CD4-positive, CD25-positive, alpha-beta regulatory T cell (primary cell): ENCODE measurements at places on chromosomes 11 and 22. TPM values are rescaled to one million over a fixed set of nuclear protein-coding genes. Genes with fewer than 3 reads are reported as not detected.

DNA sequence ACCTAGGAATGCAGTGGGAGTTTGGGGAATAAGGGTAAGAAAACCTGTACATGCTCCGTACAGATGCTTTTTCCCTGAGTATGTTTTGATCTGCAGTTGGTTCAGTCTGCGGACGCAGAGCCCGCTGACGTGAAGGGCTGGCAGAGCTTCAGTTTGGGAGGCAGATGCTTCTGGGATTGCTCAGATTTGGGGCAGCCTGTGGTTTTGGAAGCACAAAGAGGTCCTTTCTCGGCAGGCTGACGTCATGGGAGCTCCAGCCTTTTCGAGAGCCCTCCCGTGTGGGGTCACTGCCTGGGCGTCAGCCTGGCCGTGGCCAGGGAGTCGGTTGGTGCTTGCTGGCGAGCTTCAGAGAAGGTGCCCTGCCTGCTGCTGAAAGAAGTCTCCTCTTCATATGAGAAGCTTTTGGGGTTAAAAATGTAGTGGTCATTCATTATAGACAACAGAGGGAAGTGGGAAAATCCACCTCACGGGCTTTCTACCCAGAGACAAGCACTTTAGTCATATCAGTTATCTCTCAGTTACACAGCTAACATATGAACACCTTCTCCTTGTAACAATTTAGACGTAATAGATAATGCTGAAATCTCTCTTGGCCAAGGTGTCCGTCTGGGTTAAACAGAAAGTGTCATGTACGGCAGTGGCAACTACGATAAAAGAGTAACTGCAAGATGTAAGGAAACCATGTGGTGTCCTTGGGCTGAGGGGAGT, 26.8 kb downstream of the TPCN2 start:
- no peak for DNase-seq
- peaks cover 14% of the 10 kb centered on the region for H3K4me1 ChIP-seq
- H3K27ac ChIP-seq, result no peak overlapping the region
- no peak overlapping the region for H3K4me3 ChIP-seq
- H3K36me3 ChIP-seq, result peaks cover 5% of the 10 kb centered on the region

DNA sequence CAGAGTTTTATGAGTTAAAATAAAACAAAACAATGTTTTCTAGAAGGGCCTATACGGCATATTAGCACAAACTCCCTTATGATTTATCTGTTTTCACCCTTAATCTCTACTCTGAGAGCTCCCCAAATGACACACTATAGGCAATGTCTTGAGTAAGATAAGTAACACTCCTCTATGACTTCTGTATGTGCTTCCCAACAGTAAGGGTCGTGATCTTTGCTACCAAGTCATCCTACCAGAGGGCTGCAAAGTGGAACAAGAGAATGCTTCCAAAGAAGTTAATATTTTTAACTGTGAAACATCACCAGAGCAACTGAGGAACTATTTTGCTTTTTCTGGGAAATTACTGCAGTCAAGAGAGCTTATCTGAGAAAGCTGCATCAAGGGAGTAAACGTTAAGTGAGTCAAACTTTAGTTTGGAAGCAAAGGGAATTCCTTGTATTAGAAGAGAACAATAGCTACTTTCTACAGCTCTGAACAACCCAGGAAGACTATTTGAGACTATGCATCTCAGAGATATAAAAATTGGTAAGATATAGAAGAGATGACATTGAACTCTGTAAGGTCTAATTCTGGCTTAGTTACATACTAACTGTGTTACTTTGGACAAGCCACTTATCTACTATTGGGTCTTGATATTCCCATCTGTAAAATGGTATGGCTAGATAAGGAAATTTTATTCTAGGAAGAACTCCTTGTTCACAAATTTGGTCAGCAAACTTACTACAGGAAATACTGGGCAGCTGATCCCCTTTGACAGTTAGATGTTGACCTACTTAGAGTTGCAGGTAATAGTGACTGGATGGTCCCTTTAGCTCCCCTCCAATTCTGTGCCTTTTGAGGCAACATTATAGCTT, 43.7 kb upstream of the CCDC34 start:
- H3K27ac ChIP-seq, result no peak overlapping the region
- peaks cover 3% of the 10 kb centered on the region for H3K27me3 ChIP-seq
- no peaks in the 10 kb centered on the region for H3K4me1 ChIP-seq
- H3K36me3 ChIP-seq, result no peaks in the 10 kb centered on the region
- DNase-seq, result no peak

DNA sequence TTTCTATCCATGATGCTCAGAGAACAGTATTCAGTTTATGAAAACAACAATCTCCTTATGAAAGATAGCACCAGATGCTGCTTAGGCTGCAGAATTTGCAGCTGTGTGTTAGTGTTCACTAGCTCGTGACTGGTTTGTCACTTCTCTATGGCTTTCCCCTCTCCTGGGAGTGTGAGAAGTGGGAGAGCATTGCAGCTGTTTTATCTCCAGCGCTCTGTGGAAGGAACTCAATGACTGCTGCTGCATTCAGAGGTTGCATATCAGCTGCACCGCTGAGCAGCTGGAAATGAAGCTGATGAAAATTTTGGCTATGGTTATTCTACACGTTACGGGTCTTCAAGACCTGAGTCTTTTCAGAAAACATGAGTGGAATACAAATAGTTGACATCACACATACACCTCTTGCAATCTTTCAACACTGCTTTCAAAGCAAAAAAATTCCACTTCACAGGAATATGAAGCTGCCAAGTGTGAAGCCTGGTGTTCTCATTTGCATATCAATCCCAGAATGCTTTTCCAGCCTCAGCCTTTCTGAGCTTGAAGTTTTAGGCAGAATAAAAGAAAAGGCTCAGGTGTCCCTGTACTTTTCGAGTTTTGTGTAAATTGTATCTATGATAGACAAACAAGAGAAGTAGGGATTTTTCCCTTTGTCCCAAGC, 149.3 kb upstream of the DDI1 start:
- H3K4me3 ChIP-seq, result no peak overlapping the region
- no peaks in the 10 kb centered on the region for H3K4me1 ChIP-seq

DNA sequence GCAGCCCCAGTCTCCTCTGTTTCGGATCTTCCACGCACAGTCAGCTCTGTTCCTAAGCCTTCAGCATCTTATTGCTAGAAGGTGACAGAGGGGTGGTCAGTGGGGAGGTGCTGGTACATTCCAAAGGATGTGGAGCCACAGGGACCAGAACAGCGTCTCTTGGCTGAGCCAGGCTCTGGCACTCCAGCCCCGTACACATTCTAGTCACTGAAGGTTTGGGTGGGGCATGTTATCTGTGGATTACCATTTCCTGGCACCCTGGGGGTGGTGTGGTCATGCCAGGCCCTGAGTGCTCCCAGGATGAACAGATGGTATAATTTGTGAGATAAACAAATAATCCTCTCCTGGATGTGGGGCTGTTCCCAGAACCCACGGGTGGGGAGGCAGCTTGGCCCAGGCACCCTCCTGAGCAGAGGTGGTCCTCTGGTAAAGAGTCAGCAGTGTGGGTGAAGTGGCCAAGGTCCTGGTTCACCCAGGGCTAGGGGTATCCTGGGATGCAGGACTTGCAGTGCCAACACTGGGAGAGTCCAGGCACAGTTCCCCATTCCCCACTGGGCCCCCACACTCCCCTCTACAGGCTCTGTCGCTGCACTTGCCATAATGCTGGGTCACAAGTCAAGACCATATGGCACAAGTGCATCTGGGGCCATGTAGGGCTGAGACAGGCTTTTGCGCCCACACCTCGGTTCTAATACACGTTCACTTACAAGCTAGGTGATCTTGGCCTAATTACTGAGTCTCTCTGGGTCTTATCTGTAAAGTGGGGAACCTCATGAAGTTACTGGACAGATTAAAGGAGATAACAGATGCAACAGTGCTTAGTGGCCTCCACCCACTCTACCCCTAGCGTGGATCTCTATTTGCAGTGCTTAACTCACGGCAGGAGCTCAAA, 33.0 kb downstream of the DKK3 start:
- H3K36me3 ChIP-seq, result no peaks in the 10 kb centered on the region
- no peak overlapping the region for H3K27ac ChIP-seq
- no peaks in the 10 kb centered on the region for H3K27me3 ChIP-seq
- DNase-seq, result no peak
- H3K4me1 ChIP-seq, result no peaks in the 10 kb centered on the region

GRCh38 chr22:33188326-33188725, 130.1 kb upstream of the SYN3 start:
- DNase-seq, result no peak
- no peaks in the 10 kb centered on the region for H3K36me3 ChIP-seq
- H3K27me3 ChIP-seq, result no peaks in the 10 kb centered on the region

- no peak for DNase-seq
- no peak overlapping the region for H3K27ac ChIP-seq
- H3K4me3 ChIP-seq, result no peak overlapping the region
- H3K36me3 ChIP-seq, result no peaks in the 10 kb centered on the region
Measured at GRCh38 chr11:87775036-87775435, 400.2 kb downstream of the RAB38 start.

DNA sequence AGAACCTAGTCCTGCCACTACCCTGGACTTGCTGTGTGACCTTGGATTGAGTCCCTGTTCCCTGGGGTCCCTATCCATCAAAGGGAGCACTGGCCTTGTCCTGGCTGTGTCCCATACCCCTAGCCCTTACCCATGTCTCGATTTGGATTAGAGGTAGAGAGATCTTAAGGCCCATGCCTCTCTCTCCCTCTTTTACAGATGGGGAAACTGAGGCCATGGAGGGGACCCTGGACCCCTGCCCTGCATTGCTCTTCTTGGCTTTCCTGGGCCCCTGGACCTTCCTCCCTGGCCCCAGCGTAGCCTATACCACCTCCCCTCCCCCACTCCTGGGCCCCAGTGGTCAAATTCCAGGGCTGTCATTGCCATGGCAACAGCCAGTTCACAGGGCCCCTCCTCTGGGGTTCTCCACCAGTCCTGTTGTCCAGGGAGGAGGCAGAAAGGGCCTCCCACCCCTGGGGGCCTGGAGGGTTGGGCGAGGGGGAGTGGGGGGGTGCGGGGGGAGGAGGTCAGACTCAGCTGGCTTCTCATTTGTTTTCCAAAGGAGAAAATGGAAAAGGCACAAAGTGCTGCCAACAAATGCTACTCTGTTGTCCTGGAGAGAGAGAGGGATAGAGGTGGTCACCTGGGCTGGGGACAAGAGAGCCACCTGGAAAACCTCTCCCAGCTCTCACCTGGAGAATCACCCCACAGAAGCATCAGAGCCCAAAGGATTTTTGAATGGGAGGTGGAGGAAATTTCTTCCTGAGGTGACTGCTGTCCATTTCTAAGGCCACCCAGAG, 23.3 kb downstream of the ARHGEF17 start:
- no peaks in the 10 kb centered on the region for H3K36me3 ChIP-seq
- H3K27me3 ChIP-seq, result no peaks in the 10 kb centered on the region
- no peak for DNase-seq
- no peaks in the 10 kb centered on the region for H3K4me1 ChIP-seq
- no peak overlapping the region for H3K4me3 ChIP-seq
- no peak overlapping the region for H3K27ac ChIP-seq

DNA sequence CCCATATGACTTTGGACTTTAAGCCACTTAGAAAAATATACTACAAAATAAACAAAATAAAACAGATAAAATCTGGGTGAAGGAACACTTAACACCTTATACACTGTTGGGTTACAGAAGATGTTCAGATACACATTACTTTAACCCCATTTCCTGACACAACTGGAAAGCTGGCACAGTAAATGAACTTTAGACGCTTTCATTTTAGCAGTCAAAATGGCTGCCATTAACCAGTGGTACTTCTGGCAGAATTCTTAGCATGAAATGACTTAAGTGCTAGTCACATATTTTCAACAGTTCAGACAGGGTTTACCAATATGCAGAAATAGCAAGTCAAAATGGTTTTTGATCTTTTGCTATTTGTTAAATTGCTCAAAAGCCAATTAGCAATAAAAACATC, 37.9 kb downstream of the PIK3C2A start:
- no peak overlapping the region for H3K4me3 ChIP-seq
- H3K27ac ChIP-seq, result no peak overlapping the region
- H3K27me3 ChIP-seq, result no peaks in the 10 kb centered on the region

- no peak overlapping the region for H3K27ac ChIP-seq
- DNase-seq, result no peak
- H3K4me1 ChIP-seq, result no peaks in the 10 kb centered on the region
Measured at GRCh38 chr11:83257761-83258168, 28.4 kb downstream of the CCDC90B start.

Gene VWCE
- total RNA-seq, result 0.94 TPM

Gene CCDC157
- total RNA-seq, result 7.1 TPM

Gene KRTAP5-9
- total RNA-seq, result 0.35 TPM

Gene AQP11
- total RNA-seq, result not detected

Gene CYP2R1
- total RNA-seq, result 18.2 TPM
